ENCODE measurements at places on chromosomes 3 and 15. TPM values are rescaled to one million over a fixed set of nuclear protein-coding genes. Genes with fewer than 3 reads are reported as not detected.

Gene SLC22A13
- total RNA-seq: 0.10 TPM

Gene ABHD6
- 4.3 TPM for total RNA-seq

Gene RTP3
- not detected for total RNA-seq

Gene PLD1
- total RNA-seq: 5.2 TPM

Gene FRMD5
- total RNA-seq: 0.46 TPM

Gene PCSK6
- 0.13 TPM for total RNA-seq

Gene CHDH
- 0.41 TPM for total RNA-seq

All from SJCRH30 (cell line).